ENCODE measurements at places on chromosomes 3 and 15. TPM values are rescaled to one million over a fixed set of nuclear protein-coding genes. Genes with fewer than 3 reads are reported as not detected.

The TRPM1 gene
- under 0.01 TPM for total RNA-seq

The TBC1D5 gene
- 107 TPM for total RNA-seq

The SUCNR1 gene
- total RNA-seq, result 0.43 TPM

DNA sequence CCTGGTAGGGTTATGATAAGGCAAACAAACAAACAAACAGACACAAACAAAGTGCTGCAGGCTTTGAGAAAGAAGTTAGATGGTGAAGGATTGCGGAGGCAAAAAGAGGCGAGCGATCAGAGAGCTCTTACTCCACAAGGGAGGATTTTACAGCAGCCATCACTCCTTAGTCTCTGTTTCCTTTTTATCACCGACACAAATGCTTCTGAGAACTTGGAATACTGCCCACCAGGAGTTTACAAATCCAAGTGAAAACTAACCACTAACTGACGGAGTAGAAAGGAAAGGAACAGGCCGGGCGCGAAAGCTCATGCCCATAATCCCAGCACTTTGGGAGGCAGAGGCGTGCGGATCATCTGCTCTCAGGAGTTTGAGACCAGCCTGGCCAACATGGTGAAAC lies 35.6 kb upstream of the GPR160 start:
- peak; percentile 64 for DNase-seq

GRCh38 chr3:140198242-140198641 lies 263.3 kb downstream of the CLSTN2 start:
- no peak for DNase-seq

DNA sequence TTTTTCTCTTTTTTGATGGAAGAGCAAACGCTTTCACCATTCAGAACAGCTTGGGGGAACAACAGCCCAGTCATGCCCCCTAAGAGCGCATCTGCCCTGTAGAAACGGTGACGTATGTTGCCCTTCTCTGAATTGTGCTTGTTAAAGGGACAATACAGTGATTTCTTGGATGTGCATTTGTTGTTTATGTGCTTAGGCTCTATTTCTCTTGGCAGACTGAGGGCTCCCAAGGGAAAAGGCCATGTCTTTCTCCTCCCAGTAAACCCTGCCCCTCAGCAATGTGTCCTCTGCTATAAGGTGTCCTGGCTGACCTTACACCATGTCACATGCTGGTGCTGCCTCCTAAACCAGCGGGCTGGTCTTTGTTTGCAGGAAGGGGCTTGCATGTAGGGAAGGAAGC lies 346.1 kb downstream of the EPHB1 start:
- DNase-seq, result no peak

- DNase-seq, result no peak
Observed at GRCh38 chr3:129077222-129077621, 16.6 kb downstream of the GP9 start.

DNA sequence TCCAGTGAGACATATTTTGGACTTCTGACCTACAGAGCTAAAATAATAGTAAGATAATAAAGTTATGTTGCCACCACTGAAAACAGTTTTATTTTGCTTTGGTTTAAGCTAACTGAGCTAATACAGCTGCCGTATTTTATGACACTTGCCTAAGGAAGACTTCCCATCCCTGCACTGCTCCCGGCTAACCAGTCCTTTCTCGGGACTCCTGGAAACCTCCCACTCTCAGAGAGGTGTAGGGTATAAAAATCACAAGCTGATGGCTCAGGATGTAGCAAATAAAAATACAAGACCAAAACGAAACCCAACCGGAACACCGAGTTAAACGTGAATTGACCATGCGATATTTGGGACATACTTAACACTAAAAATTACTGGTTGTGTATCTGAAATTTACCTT lies 448 bp upstream of the KBTBD12 start:
- peak; percentile 13 for DNase-seq

DNA sequence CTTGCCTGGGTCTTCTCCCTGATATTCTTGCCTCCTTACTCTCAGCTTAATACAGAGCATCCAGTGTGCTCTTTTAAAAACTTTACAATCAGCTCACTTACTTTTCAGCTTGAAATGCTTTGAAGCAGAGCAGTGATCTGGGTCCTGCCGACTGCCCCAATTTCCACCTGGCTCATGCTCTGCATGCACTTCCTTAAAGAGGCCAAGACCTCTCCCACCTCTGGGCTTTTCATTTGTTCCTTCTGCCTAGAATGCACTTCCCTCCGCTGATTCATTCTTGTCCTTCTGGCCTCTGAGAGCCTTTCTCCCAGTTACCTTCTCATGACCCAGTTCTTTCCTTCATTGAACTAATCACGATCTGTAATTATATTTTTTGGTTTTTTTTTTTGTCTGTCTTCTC lies 1.9 kb upstream of the CCNDBP1 start:
- DNase-seq, result no peak

DNA sequence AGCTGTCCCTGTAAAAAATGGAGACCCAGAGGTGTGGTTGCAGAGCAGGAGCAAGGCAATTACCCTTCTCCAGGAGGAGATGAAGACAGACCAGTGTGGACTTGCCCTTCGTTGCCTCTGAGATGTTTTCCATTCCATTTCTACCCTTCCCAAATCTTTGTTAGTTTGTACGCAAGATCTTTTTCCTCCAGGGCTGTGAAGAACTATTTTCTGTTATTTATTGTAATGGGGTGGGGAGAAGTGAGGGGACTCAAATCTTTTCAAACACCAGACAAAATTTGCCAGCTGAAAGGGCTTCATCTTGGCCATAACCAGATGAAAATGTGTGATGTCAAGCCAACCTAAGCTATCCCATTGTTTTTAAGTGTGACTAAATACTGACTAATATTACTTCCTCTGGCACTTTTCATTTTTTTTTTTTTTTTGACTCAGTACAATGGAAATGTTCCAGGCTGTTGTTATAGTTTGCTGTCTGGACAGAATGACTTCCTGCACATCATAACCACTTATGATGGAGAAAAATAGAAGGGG lies 271.3 kb upstream of the TPRG1 start:
- peak; percentile 44 for DNase-seq

Measured in fibroblast of villous mesenchyme (primary cell).